ENCODE measurements at places on chromosomes 6 and 20. TPM values are rescaled to one million over a fixed set of nuclear protein-coding genes. Genes with fewer than 3 reads are reported as not detected.

GRCh38 chr20:52869698-52870501, 102.3 kb upstream of the TSHZ2 start:
- no peak for DNase-seq
- H3K27me3 ChIP-seq, result no peaks in the 10 kb centered on the region
- no peaks in the 10 kb centered on the region for H3K36me3 ChIP-seq
- H3K27ac ChIP-seq, result no peak overlapping the region
- H3K4me3 ChIP-seq, result no peak overlapping the region

Gene DNAAF9
- 13.4 TPM for total RNA-seq

Gene DDX43
- 0.85 TPM for total RNA-seq

DNA sequence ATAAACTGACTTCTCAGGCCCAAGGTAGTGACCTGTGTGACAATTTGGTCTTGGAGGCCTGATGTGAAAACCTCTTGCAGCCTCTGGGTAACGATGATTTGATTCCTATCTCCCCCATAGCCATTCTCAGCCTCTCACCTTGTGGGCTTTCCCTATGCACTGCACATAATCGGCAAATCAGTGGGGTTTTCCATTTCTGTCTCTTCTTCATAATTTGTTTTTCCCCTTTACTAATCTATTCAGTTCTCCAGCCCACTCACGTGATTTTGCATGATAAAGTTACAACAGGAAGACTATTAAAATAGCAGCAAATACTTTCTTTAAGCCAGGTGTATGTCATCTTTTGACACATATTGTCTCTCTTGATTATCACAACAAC, 893.7 kb downstream of the TFAP2A start:
- no peaks in the 10 kb centered on the region for H3K4me1 ChIP-seq
- H3K36me3 ChIP-seq, result no peaks in the 10 kb centered on the region
- no peak for DNase-seq

DNA sequence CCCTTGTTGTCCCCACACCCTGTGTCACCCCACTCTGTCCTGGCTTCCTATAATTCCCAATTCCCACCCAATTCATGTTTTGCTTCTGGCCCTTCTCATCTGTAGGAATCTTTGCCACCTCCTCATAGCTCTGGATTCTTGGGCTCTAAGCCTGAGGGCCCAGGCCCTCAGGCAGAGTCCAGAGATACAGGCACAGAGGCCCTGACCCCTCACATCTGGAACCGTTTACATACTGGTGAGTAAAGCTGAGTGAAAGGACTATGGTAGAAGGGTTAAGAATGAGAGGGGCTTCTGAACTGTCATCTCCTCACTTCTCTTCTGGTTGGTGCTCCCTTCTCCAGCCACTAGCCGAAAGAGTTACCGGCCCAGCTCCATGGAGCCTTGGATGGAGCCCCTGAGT, 13.6 kb downstream of the PRRC2A start:
- no peak overlapping the region for H3K27ac ChIP-seq
- no peak for DNase-seq
- H3K4me1 ChIP-seq, result no peaks in the 10 kb centered on the region

Data from right atrium auricular region (tissue), 2 donors.